T-helper 17 cell (primary cell): ENCODE measurements at places on chromosomes 1 and 21.

GRCh38 chr1:116033322-116033721 lies 57.0 kb downstream of the SLC22A15 start:
- no peak for DNase-seq

DNA sequence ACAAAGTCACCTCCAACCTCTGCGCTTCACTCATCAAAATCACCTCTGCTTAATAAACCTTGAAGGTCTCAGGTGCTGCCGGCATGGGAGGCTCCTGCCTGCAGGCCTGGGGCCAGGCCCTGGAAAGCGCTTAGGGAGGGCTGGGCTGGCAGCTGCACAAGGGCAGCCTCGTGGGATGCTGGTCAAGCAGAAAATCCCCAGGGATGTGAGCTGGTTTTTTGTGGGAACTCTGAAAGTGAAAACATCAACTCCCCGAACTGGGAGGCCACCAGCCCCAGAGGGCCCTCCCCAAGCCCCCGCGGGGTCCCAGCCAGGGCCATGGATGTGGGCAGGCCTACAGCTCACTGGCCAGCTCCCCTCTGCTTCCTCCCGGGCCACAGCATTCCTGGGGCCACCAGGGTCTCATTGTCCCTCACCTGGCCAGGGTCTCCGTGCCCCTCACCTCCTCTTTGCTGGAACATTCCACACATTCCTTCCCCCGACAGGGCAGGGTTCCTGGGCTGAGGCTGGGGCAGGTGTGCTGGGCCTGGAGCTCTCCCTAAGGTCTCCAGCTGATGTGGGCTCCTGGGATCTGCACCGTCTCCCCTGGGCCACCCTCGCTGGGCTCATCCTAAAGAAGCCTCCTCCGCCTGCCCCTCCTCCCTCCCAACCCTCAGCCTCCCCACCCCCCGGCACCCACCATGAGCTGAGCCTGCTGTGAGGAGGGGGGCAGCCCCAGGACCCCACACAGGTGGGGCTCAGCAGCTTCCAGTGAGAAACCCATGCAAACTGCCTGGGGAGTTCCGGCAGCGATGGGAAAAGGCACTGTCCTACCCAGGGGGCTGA lies 36.0 kb upstream of the POFUT2 start:
- DNase-seq: no peak

DNA sequence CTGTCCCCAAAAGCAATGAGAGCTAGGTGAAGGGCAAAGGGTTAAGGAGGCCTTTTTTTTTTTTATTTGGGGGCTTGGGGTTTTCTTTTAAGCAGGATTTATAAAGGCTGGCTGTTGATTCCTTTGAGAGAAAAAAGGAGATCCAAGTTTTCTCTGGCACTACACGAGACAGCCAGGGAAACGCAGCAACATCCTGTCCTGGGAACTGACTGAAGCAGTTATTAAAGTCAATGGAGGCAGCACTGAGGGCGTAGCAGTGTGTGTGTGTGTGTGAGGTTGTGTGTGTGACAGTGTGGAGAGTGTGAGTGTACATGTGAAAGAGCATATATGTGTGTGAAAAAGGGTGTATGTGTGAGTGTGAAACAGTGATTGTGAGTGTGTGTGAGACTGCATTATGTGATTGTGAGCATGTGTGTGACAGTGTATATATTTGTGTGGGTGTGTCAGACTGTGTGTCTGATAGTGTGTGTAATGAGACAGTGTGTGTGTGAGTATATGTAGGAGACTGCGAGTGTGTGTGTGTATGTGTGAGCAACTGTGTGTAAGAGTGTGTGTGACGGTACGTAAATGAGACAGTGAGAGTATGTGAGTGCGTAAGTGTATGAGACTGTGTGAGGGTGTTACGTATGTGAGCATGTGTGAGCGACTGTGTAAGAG lies 65.9 kb upstream of the TIAM1 start:
- DNase-seq: no peak

- DNase-seq: no peak
Measured at GRCh38 chr1:245538671-245539070, 383.9 kb downstream of the KIF26B start.

DNA sequence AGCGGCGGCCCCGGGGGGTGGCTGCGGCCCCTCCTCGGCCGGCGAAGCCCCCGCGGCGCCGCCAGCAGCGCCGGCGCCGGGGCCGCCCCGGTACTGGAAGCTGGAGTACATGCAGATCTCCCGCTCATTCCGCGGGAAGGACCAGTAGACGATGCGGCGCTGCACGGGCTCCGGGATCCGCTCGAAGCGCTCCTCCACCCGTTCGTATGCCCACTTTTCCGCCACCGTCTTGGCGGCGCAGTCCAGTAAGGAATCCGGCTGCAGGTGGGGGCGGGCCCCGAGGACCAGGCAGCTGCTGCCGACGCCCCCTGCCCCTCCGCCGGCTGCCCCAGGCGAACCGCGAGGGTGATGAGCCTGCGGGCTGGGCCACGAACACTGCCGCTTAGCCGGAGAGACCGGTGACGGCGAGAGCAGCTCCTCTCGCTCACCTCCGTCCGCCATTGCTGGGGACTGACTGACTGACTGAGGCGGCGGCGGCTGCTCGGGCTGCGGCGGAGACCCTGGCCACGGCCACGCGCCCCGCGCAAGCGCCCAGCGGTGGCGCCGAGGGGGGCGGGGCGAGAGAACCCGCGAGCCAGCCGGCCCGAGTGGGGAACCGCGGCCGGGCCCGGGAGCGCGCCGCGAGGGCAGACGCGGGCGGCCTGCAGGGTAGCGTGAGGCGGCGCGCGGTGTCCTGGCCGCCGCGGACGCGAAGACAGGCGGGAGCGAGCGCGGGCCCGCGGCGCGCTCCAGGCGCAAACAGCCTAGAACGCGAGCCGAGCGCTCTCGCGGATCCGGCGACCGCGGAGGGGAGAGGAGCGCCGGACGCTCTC lies at the start of gene ZSWIM5:
ZSWIM5 (minus strand) TSS at position 696 of the 812 bp plus-strand sequence; CDS start at position 441, 255 bp downstream.
- DNase-seq: peak; percentile 47

DNA sequence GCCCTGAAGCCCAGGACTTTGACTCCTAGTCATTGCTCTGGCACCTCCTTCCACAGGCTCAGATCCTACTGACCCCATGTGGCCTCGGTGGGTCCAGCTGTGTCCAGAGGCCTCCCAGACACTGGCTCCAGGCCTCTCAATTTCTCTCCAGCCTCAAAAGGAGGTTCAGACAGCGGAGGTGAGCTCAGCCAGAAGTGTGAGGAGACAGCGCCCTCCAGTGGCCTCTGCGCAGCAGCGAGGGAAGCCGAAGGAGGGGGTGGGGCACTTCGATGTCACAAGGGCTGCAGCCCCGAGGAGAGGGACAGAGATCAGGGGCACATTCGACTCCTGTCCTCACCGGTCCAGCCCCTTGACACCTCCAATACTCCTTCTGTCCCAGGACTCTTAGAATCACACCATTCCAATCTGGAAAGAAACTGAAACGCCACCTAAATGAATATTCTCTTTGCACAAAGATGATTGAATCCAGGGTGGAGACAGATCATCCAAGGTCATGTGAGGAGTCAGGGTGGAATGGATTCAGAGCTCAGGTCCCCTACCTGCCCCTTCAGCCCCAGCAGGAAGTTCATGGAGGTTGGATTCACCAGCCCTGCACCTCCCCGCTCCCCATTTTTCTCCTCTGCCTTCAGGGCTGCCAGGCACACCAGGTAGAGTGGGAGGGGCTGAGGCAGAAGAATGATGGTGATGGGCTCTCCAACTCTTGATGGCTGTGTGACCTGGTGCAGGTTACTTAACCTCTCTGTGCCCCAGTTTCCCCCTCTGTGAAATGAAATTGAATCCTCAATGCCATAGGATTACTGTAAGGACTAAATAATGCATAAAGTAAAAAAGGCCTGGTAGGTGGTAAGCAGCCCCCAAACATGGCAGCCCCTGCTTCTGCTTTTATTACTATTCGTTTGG lies 34.8 kb upstream of the ZBTB40 start:
- DNase-seq: peak; percentile 71

DNA sequence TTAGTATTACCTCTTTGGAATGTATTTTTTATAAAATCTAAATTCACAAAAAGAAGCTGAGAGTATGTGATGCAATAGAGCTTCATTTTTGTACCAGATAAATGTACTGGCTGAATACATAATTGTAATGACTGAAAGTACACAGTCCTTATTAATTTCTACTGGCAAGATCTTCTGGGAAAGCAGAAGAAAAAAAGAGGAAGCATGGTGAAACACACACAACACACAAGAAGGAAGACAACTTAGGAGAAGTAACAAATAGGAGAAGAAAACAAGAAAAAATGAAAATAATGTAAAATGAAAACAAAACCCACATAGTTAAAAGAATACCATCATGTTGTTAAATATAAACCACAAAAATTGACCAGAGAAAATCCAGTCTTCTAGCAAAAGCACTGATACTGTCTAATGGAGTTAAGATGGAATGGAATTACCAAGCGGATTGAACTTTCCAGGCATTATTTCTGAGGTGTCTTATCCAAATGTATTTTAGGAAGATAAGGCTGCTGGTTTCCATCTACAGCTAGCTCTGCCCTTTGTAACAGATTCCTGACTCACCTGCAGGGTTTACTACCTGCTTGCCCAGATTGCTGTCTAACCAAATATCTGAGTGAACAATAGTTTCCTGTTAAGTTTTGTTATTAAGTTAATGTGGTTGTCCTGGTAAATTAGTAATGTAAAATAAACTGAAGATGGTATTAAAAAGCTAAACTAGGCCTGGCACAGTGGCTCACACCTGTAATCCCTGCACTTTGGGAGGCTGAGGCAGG lies 4.5 kb upstream of the COP1 start:
- DNase-seq: no peak

GRCh38 chr1:156259805-156260204 lies 11.9 kb upstream of the PAQR6 start:
- DNase-seq: no peak

DNA sequence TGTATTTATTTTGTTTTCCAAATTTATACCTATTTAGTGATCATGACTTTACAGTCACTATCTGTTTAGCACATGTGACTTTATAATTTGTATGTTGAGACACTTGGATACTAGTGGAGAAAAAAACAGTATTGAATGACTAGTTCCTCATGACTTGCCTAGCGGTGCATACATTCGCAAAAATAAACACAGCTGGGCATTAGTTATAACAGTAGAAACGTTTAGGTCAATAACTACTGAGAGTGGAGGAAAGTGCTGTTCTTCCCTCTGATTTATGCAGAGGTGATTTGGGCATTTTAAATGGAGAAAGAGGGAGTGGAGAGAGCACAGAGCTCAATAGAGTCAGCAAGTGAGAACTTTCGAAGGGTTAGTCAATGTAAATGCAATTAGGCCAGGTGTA lies 1679.0 kb upstream of the B3GALT2 start:
- DNase-seq: no peak

DNA sequence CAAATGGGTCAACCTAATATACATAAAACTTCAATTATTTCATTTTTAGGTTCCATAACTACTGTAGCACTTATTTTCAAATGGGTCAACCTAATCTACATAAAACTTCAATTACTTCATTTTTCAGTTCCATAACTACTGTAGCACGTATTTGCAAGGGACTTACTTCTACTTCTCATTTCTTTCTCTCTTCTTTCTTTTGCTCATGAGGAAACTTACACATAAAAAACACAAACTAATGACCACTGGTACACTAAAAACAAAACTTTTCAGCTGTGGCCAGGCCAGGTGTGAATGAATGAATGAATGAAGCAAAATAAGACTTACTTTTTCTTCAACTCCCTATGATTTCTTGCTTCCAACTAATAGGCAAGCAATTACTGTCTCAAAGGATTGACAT lies 11.7 kb downstream of the SYDE2 start:
- no peak for DNase-seq

DNA sequence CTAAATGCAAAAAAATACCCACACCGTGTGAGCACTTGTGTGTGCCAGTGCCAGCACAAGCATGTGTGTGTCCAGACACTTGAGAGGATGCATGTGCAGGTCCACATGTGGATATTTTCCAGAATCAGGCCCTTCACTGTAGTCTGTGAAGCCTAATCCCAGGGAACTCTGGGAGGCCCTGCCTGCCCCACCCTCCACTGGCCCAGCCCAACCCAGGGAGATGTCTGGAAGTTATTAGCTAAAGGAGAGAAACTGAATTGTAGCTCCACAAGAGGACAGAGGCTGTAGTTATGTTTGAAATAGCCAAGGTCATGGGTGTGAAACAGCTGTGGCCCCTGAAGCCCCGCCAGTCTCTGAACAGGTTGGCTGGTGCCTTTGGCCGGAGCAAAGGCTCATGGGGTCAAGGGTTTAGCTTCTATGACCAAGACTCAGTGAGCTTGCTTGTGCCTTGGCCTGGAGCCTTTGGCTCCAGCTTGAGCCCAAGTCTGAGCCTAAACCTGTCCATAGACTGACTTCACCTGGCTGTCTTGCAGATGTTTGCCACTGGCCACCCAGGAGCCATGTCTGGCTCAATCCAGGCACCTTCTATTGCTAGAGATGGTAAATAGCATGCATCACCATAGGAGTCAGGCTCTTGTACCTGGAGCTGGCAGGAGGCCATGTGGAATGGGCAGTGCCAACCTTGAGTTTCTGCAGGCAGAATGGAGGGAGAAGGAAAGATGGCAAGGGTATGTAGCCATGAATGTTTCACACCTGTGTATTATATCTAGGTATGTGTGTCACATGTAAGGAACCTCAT lies 69.9 kb downstream of the TMEM53 start:
- no peak for DNase-seq

DNA sequence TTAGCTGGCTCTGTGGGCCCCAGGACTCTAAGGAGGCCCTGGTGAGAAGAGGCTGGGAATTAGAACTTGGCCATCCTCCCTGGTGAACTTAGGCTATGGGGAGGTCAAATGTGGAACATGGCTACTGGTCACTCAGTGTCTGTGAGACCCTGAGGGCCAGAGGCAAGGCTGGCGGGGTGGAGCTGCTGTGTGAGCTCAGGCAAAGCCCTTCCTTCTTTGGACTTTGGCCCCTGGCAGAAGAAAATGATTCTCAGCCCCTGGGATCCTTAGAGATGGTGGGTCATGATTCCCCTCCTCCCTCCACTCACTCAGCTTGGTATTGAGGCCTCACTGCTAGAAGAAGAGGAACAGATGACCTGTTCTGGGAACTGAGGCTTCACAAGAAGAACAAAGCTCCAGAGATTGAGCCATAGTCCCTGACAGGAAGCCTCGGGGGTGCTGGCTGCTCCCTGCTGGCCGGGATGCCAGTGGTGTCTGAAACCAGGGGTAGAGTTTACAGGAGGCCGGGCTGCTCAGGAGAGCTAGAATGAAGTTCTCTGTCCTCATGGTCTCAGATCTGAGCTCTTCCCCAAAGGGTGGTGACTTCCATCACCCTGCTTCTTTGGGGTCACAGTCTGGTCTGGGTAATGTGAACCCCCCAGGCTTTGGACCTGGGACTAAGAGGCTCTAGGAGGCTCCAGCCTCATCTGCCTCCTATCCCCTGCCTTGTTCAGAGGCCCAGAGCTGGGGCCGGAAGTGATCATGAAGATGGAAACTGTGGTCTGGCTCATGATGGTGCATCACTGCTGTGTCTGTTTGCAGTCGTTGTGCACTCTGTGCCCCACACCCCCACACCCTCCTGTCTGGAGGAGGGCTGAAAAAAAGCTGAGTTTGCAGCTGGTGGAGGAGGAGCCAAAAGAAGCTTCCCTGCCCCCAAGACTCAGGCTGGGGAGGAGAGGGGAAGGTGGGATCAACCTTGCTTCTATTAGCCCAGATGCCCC lies 905 bp downstream of the BTBD19 start:
- DNase-seq: peak; percentile 82

- no peak for DNase-seq
Measured at GRCh38 chr1:61005614-61006580, 76.5 kb upstream of the NFIA start.
